ENCODE measurements at places on chromosomes 11 and 22. TPM values are rescaled to one million over a fixed set of nuclear protein-coding genes. Genes with fewer than 3 reads are reported as not detected.

The CBX7 gene
- total RNA-seq, result 7.4 TPM

The SLC22A8 gene
- not detected for total RNA-seq

The KDM4E gene
- not detected for total RNA-seq

The MRGPRX1 gene
- total RNA-seq, result not detected

The KRTAP5-5 gene
- not detected for total RNA-seq

The NXPE4 gene
- total RNA-seq, result not detected

The PATE4 gene
- total RNA-seq, result not detected

The RGL4 gene
- total RNA-seq, result not detected

The PDE2A gene
- 3.6 TPM for total RNA-seq

The CLTCL1 gene
- 2.9 TPM for total RNA-seq

The PGA5 gene
- not detected for total RNA-seq

The SLC35C1 gene
- total RNA-seq, result 23.1 TPM

The BTBD18 gene
- total RNA-seq, result not detected

The OR8B12 gene
- total RNA-seq, result not detected

The MYO7A gene
- total RNA-seq, result 0.56 TPM

The BIK gene
- not detected for total RNA-seq

The ZNF74 gene
- total RNA-seq, result 7.2 TPM

The GSTT2 gene
- total RNA-seq, result not detected

The MUC5AC gene
- total RNA-seq, result not detected

The OR10D3 gene
- not detected for total RNA-seq

All from cardiac ventricle fibroblast (primary cell).